Stimulated activated CD4-positive, alpha-beta T cell treated with anti-CD3 and anti-CD28 coated beads, Interleukin-1b, Interleukin-23, amount 100 ng/mL, for 1 hour (primary cell): ENCODE measurements at places on chromosomes 7 and 10.

DNA sequence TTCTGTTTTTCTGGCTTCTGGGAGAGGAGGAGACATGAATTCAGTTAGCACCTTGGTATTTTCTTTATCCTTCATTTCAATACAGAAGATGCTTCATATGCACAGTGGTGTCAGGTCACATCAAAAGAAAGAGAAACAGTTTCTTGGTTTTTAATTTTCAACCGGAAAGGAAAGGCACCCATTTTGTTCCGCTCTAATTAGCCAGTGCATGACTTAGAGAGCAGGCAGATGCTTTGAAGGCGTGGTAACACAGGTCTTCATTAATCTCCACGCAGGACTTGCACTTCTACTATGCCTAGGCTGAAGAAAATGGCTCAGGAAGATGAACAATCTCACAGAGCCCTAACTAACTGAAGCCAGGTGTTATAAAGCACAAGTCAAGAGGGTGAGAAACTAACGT is 70.4 kb upstream of the ATRNL1 start:
- no peak for DNase-seq

DNA sequence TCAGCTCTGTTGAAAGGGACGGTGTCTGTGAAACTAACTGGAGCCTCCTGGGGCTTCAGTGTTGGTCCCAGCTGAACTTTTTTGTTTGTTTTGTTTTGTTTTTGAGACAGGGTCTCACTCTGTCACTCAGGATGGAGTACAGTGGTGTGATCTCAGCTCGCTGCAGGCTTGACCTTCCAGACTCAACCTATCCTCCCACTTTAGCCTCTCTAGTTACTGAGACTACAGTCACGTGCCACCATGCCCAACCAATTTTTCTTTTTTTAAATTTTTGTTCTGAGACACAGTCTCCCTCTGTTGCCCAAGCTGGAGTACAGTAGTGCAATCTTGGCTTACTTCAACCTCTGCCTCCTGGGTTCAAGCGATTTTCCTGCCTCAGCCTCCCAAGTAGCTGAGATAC is 13.4 kb upstream of the DNAJB6 start:
- DNase-seq, result no peak

DNA sequence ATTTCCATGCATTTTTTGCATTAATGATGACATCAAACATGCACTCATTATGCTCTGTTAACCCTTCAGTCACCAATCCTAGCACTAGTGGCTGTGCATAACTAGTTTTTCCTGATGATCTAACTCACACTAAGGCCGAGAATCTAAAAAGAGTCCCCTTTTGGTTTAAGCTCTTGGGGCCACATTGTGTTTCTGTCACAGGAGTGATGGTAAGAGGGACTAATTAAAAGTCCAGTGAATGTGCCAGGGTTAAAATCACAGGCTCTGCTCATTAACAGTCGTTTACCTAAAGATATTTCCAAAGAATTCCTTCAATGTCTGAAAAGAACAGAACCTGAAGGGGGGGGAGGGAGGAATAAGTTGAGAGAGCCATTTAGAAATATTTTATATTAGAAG is 359.0 kb upstream of the ANKRD30A start:
- no peak for DNase-seq

- DNase-seq, result no peak
Observed at GRCh38 chr7:1637155-1637554, 32.9 kb upstream of the ELFN1 start.

GRCh38 chr7:155710031-155710430 is 65.6 kb downstream of the RBM33 start:
- DNase-seq, result no peak

DNA sequence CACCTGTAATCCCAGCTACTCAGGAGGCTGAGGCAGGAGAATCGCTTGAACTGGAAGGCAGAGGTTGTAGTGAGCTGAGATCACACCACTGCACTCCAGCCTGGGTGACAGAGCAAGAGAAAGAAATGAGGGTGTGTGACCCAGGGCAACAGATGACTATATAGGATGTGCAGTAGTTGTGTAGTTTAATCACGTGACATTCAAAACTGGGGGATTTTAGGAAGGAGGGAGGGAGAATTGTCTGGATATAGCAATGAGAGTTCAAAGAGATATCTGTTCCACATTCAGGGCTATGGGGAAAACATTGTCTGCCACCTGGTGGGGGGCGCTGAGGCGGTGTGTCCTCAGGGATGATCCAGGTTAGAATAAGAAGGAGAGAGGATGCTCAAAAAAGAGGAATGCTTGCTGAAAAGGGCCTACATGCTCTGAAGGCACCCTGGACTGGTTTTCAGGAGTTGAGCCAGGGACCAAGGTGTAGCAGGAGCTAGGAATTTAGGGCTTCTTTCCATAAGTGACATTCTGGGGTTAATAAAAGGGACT is 7.8 kb upstream of the ZYX start:
- no peak for DNase-seq

DNA sequence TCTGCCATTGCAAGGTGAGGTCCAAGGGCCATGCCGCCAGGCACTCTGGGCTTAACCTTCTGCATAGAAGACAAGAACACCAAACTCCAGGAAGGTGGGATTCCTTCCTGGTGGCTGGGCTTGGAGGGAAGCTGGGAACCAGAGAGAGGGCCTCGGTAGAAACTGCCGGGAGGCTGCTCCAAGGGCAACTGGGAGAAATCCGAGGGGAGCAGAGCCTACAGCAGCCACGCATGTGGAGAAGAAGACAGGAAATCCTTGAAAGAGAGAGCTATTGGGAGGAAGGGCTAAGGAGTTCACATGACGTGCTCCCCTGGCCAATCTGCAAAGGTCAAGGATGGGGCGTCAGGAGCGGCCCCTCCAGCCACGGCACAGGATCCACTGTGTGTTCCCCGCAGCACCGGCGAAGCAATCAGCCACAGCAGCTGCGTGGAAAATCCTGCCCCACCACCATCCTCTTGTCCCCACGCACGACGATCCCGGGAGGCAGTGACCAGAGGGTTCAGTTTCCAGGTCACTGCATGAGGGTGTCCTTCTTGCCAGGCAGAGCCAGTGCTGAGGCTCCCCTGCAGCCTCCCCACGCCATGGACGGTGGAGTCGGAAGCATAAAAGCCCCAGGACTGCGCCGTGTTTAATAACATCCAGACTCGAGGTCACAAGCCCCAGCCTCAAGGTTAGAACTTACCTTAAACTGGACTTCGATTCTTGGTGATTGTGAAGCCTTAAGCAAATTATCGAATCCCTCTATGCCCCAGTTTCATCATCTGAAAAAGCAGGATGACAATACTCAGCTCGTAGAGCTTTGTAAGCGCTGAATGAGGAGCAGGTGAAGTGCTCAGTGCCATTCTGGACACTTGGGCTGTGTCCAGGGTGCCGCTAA is 8.6 kb upstream of the PPP2R2D start:
- DNase-seq, result no peak

GRCh38 chr7:91408388-91409154 is 144.3 kb downstream of the FZD1 start:
- no peak for DNase-seq

GRCh38 chr7:1758028-1758858 is 88.2 kb downstream of the ELFN1 start:
- DNase-seq, result no peak

DNA sequence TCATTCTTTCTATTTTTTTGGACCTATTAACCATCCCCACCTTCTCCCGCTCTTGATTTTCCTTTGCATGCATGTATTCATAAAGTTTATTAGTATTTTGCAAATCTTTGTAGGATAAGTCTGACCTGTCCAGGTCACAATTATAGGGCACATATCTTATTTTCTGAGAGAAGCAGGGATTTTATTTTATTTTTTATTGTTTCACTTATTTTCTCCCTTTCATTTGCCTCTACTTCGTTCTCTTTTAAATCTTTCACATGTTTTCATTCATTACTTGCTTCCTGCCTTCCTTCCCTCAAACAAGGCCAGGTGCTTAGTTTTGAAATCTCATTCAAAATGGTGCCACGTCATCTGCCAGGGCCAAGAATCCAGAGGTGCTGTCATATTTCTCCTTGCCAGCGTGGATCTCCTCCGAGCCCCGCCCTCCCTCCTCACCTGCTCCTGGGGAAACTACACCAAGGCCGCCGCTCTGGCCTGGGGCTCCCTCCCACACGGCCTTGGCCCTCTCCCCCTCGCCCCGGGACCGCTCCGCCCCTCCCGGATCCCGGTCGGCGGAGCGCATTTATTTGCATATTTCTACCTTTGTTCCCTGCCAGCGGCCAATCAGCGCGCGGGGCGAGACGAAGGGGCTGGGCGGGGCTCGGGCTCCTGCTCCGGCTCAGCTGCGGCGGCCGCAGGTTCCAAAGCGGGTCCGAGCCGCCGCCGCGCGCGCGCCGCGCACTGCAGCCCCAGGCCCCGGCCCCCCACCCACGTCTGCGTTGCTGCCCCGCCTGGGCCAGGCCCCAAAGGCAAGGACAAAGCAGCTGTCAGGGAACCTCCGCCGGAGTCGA is at the start of gene TSPAN13:
Gene TSPAN13 (plus strand): TSS at position 654 of the 830 bp plus-strand sequence. CDS start 213 bp downstream, outside the sequence.
- no peak for DNase-seq

GRCh38 chr7:28178599-28178998 is 2.0 kb downstream of the JAZF1 start:
- DNase-seq, result no peak

- DNase-seq, result no peak
Observed at GRCh38 chr10:10160821-10161312, 856.8 kb upstream of the CELF2 start.

DNA sequence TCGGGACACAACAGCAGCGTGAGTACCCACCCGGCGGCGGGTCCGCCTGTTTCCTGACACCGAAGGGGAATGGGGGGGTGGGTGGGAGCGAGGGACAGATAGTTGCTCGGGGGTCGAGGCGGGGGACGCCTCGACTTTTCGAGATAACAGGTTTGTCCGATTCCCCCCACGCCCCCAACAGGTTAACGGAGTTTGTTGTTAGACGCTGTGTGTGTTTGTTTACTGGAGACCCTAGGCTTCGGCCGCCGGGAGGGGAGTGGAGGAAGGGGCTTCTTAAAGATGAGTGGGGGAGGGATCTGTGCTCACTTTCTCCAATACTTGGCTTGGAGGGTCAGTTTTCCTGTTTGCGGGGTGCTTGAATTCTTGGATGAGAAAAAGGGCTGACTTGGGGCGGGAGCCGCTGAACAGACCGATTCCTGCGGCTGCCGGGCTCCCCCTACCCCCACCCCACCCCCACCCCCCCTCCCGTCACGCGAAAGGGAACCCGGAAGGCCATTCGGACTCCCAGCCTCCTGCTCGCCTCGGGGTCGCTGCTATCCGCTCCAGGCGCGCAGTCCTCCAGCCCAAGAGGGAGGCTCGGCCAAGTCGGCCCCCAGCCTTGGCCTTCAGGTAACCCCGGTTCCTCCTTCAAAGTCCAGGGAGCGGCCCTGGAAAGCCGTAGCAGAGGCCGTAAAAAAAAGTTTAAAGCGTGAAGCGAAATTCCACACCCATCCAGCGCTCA is 1.0 kb downstream of the SORCS3 start:
- no peak for DNase-seq

GRCh38 chr10:93861825-93862224 is 32.0 kb upstream of the SLC35G1 start:
- DNase-seq, result no peak

GRCh38 chr10:131703941-131704340 is 196.9 kb upstream of the PPP2R2D start:
- DNase-seq, result no peak

GRCh38 chr10:128825626-128826025 is 641.4 kb upstream of the MGMT start:
- no peak for DNase-seq

DNA sequence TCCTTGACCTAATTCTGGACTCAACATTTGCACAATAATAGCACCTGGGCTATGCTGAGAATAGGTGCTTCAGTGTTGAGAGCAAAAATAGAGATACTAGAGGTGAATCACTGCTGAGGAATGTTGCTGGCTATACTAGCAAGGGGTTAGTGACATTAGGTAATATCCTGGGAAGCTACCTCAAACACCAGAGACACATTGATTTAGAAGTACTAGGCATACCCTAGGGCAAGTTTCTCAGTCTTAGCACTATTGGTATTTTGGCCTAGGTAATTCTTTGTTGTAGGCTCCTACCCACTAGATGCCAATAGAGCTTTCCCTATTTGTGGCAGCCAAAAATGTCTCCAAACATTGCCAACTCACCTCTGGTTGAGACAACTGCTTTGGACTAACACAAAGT is 484.0 kb upstream of the MBL2 start:
- no peak for DNase-seq
